NCI-H774 (cell line): ENCODE measurements at places on chromosomes 3 and 15.

DNA sequence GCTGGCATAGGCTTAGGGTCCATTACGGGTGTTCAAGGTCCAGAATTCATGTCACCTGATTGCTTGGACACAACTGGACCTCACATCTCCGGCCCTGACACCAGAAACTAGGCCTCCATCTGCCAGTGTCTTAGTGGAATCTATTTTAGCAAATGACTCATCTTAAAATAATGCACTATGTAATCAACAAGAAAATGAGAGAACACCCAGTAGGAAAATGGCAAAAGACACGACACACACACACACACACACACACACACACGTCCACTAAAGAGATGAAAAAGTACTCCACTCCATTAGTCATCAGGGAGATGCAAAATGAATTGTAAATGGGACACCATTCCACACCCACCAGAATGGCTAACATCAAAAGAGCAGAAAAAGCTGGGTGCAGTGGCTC, 11.2 kb downstream of the APBA2 start:
- no peak for DNase-seq

GRCh38 chr3:183044547-183045229, 54.6 kb downstream of the MCCC1 start:
- DNase-seq, result no peak

- DNase-seq, result no peak
Measured at GRCh38 chr3:119733812-119734211, 31.0 kb downstream of the CFAP91 start.

DNA sequence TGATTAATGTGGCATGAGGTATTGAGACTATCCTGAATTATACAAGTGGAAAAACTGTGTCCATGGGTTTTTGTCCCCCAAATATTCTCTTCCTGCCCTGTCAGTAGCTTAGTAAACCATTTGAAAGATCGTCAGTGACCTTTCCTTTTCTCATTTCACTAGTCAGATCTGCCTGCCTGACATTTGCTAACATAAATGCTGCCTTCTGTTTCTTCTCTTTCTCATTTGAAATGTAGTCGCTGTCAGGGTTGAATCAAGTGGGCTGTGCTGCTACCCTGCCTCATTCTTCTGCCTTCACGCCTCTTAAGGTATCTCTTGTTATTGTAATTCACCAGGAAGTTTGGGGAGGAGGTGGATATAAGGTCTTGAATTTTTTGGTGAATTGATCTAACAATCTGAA, 67.5 kb downstream of the LRCH3 start:
- DNase-seq, result no peak

DNA sequence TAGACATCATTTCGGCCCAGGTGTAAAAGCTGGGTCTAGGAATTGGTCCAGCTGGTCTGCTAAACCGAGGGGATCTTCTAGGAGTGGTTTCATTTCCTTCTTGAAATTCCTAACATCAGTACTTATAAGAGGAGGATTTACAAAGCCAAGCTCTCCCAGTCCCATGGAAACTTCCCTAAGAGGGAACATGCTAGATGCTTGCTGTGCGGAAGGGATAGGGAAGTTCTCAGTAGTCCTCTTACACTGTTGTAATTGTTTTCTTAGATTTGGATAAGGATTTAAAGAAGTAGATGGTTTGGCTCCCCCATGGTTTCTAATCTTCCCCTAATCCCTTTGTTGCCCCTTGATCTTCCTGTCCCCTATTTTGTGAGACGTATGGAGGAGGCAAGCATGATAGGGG, 89.7 kb upstream of the XCR1 start:
- no peak for DNase-seq

DNA sequence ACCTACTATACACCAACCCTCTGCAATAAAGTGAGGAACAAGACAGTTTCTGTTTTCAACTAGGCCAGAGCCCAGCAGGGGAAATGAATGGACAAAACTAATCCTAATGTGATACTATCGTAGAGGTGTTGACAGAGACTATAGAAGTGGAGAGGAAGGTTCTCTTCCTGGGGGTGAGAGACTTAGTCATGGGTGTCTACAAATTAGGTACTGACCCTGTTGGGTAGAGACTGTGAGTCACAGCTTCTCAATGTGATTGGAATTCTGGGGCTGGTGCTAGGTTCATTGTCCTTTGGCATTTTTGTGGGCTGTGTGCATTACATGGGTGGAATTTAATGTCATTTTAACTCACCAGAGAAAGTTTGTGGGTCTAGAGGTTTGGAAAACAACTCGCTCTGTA, 79.3 kb downstream of the ADAMTSL3 start:
- no peak for DNase-seq

GRCh38 chr3:174536319-174536718, 322.8 kb upstream of the NAALADL2 start:
- peak; percentile 25 for DNase-seq

DNA sequence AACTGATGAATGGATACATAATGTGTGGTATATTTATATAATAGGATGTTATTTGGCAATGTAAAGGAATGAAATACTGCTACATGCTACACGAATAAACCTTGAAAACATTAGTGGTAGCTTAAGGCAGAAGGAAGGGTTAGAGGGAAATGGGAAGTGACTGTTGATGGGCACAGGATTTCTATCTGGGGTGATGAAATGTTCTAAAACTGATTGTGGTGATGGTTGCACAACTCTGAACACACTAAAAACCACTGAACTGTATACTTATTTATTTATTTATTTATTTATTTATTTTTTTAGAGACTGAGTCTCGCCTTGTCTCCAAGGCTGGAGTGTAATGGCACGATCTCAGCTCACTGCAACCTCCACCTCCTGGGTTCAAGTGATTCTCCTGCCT, 24.8 kb upstream of the SHISA5 start:
- DNase-seq, result no peak

DNA sequence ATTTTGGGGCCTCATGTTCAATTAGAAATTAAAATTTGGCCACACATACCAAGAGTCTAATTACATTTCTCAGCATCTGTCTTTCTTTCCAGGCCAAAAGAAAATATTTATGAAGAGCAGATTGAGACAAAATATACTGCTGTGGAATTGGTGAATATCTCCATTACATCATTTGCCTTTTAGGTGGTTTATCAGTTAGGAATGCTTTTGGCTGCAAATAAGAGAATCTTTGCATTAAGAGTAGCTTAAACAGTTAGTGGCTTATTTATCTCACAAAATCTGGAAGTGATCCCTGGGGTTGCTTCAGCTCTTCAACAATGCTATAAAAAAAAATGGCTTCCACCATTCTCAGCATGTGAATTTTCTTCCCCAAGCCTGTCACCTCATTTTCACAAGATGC, 308.7 kb downstream of the MAGI1 start:
- DNase-seq, result no peak

GRCh38 chr15:55277116-55277564, 12.5 kb downstream of the RAB27A start:
- DNase-seq, result no peak

DNA sequence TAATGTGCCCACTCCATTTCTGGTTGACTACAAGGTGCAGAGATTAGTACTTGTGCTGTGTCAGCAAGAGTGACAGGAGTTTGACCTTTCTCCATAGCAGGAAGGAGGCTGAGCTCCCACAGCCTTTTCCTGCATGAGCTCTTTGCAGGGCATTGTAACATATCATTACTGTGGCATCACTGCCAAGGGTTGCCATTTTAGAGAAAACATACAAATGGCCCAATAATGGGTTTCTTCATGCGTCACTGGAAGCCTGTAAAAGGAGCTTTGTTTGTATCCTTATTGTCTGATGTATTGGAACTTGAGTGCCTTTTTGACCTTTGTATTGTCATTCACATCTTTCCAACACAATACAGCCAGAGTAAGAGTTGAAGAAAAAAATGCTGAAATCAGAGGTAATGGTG, 323.0 kb upstream of the CDIN1 start:
- no peak for DNase-seq

DNA sequence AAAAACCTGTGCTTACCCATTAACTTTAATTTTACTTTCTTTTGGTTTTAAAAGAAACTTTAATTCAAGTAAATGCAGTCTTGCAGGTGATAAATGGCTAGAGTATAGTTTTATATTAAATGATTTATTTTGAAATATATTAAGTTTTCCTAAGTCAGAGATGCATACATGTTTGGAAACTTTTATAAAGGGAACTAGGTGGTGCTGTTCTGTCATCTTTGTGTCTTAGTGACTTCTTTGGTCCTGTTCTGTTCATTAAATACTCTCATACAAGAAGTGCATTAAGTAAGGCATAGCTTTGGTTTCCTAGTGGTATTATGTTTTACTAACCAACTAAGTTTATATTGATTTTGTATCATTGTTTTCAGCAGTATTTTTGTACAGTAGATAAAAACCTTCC, 15.6 kb downstream of the CADM2 start:
- no peak for DNase-seq

DNA sequence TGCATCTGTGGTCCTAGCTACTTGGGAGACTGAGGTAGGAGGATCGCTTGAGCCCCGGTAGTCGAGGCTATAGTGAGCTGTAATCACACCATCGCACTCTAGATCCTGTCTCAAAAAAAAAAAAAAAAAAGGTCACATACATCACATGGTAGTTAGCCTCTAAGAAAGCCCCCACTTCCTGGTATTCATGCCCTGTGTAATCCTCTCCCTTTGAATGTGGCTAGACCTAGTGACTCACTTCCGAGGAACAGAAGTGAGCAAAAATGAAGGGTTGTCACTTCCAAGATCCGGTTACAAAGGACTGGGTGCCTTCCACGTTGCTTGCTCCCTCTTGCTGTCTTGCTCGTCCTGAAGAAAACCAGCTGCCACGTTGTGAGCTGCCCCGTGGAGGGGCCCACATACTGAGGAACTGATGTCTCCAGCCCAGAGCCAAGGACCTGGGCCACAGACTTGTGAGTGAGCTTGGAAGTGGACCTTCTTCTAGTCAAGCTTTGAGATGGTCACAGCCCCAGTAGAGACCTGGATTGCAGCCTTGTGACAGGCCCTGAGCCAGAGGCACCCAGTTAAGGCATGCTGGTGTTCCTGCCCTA, 12.6 kb upstream of the LCTL start:
- DNase-seq, result no peak
